CD4-positive, alpha-beta T cell treated with Interferon alpha-2 for 1 hour (primary cell): ENCODE measurements at places on chromosomes 16 and 17.

GRCh38 chr17:80763293-80763867 is 218.7 kb downstream of the RPTOR start:
- no peak for DNase-seq

DNA sequence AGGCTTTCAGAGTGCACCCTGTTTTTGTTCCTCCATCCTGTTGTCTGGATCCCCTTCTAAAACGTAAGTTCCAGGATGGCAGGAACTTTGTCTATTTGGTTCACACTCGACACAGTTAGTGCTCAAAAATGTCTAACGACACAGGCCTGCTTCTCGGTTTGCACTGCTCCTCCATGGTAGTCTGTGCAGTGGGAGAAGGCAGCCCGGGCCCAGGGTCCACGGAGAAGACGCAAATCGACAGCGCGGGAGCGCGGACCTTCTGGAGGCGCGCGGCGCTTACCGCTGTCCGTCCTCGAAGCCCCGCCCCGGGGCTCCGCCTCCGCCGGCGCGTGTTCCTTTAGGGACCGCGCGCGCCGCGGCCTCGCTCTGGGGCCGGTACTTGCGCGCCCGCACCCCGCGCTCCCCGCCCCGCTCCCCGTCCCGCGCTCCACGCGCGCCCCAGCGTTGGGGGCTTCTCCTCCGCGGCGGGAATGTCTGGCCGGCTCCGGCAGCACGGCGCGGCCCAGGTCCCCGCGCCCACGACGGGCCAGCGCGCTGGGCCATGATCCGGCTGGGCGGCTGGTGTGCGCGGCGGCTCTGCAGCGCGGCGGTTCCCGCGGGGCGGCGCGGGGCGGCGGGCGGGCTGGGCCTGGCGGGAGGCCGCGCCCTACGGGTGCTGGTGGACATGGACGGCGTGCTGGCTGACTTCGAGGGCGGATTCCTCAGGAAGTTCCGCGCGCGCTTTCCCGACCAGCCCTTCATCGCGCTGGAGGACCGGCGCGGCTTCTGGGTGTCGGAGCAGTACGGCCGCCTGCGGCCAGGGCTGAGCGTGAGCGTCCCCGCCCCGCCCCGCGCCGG is at the start of gene NT5M:
Gene NT5M, plus strand, starts transcription at position 364 of the 837 bp plus-strand sequence. Its CDS starts 178 bp downstream, at position 542.
- peak; percentile 52 for DNase-seq

DNA sequence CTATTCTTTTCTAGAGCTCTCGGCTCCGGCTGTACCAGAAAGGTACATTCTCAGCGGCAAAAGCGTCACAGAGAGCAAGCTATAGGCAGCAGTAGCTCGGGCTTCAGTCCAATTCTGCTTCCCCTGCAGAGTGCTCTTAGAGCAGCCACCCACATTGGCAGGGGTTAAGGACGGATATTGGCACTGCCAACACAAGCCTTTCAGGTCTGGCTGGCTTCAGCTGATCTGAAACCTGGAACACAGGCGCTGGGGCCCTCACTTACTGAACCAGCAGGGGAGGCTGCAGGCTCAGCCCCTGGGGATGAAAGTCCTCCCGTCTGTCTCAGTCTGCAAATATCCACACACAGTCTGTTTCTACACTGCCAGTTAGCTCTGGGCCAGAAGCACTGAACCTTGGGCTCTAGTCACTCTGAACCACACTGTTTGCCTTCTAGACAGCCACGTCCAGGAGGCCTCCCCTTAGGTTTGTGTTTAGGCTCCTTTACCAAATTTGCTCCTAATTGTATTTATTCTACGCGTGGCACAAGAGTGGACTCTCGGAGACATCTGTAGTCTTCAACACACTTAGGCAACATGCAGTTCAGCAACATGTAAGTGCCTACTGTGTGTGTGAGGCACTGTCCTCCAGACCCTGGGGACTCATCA is 40.1 kb downstream of the HIC1 start:
- no peak for DNase-seq

DNA sequence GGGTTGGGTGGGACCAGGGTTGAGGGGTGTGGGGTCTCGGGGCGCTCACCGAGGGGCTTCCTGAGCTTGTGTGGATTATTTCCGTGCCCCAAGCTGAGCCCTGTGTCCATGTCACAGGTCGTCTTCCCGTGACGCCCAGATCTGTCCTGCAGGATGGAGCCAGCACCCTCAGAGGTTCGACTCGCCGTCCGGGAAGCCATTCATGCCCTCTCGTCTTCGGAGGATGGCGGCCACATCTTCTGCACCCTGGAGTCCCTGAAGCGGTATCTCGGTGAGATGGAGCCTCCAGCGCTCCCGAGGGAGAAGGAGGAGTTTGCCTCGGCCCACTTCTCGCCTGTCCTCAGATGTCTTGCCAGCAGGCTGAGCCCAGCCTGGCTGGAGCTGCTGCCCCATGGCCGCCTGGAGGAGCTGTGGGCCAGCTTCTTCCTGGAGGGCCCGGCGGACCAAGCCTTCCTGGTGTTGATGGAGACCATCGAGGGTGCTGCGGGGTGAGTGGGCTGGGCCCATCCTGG is 1.0 kb downstream of the TELO2 start:
- no peak for DNase-seq

DNA sequence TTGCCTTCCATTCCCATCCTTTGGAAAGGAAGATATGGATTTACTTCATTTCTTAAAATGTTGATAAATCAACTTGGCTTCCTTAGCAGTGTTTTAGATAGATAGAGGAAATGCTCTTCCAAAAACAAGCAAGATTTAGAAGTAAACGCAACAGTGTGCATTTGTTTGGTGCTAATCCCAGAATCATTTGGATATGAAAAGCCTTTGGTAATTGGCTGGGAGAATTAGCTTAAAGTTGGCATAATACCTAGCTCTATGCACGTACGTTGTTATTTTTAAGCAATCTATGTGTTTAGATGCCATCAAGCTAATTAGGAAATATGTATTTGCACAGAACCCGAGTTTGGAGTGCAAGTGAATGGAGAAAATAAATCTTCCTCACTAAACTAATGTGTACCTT is 415.3 kb downstream of the GRIN2A start:
- DNase-seq = no peak

DNA sequence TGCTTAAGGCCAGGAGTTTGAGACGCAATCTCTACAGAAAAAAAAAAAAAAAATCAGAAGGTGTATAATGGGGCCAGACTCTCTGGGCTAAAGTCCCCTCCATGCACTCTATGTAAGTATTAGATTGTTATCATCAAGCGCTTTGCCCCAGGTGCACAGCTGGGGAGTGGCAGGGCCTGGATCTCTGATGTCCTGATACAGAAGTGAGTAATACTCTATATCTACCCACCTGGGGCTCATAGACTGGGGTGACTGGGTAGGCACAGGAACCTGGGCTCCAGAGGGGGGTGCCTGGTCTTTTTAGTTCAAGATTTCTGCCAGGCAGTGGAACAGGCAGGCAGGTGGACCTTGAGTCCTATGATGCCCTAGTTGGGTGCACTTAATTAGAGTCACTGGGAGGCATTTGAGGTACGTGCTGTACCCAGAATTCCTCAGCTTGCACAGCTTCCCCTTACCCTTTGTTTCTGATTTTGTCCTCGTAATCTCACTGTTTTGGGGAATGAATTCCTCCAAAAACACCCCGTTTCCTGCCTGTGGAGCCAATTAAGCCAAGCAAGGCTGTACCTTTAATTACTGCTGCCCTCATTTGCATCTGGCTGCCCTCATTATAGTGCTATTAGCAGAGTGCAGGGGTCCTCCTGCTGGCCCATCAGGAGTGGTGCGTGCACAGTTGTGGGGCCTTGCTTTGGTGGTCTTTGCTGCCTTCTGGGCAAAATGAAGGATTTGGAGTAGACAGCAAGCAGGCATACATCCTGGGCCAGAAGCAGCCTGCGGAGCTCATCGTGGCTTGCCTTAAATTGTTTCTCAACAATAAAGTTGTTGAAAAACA is 239.0 kb downstream of the SNX29 start:
- no peak for DNase-seq

GRCh38 chr16:49498666-49499413 is 125.2 kb downstream of the C16orf78 start:
- DNase-seq = no peak

GRCh38 chr17:82846061-82846691 is 6.4 kb upstream of the ZNF750 start:
- DNase-seq = no peak

- no peak for DNase-seq
These were observed 2.6 kb downstream of the GPS2 start for GRCh38 chr17:7312432-7313087.

GRCh38 chr17:603406-604114 is 111.1 kb downstream of the VPS53 start:
- DNase-seq = no peak

GRCh38 chr17:39863244-39863917 is 731 bp downstream of the IKZF3 start:
- no peak for DNase-seq

GRCh38 chr17:56319531-56319930 is 166.3 kb downstream of the ANKFN1 start:
- no peak for DNase-seq

GRCh38 chr16:28090646-28091377 is 27.3 kb upstream of the GSG1L start:
- DNase-seq = no peak

GRCh38 chr16:71610936-71611871 is 14.8 kb upstream of the MARVELD3 start:
- peak; percentile 73 for DNase-seq

- no peak for DNase-seq
These were observed 102.1 kb downstream of the ZNF778 start for GRCh38 chr16:89319631-89319885.

DNA sequence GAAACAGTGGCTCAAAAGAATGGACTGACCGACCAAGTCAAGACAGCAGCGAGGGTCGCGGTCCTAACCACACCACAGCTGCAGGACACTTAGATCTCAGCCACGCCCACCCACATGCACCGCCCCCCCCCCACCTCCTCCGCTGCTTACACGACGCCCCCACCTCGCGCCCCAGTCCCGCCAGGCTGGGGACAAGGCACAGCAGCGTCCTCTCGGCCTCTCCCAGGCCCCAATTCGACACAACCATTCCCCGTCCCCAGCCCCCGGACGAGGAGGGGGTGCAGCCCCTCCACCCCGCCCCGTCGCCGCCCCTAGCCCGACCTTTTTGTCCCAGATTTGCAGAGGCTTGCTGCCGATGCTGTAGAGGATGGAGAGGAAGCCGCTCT is 477 bp downstream of the CFAP20 start:
- DNase-seq = no peak

- no peak for DNase-seq
These were observed 86.3 kb downstream of the MYH11 start for GRCh38 chr16:15770512-15770911.

- DNase-seq = no peak
These were observed 240.7 kb downstream of the MAP2K6 start for GRCh38 chr17:69654981-69655855.

DNA sequence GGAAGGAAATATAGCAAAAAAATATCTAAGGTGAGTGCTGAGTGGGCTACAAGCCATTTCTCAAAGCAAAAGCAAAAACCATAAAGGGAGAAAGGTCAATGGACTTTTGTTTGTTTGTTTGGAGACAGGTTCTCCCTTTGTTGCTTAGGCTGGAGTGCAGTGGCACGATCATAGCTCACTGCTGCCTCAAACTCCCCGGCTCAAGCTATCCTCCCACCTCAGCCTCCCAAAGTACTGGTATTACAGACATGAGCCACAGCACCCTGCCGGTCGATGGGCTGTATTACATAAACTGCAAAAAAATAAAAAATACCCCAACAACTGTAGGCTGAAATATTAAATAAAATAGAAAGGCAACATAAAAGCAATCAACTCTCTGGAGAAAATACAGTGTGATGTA is 3.5 kb upstream of the RBBP6 start:
- no peak for DNase-seq

DNA sequence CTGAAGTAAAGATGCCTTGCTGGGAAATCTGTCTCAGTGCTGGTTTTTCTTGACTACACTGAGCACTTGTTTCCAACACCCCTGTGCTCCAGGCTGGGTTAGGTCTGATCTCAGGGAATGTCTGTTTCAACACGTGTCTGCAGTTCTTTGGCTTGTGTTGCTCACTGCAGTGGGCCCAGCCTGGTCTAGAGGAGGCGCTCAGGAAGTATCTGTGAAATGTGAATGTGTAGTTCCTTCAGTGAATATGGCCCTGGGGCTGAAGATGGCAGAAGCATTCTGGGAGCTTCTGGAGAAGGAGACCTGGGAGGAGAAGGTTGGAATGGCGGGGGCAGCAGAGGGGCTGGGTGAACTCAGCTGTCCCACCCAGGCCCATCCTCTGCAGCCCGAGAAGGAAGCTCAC is 8.1 kb upstream of the YPEL3 start:
- DNase-seq = no peak

DNA sequence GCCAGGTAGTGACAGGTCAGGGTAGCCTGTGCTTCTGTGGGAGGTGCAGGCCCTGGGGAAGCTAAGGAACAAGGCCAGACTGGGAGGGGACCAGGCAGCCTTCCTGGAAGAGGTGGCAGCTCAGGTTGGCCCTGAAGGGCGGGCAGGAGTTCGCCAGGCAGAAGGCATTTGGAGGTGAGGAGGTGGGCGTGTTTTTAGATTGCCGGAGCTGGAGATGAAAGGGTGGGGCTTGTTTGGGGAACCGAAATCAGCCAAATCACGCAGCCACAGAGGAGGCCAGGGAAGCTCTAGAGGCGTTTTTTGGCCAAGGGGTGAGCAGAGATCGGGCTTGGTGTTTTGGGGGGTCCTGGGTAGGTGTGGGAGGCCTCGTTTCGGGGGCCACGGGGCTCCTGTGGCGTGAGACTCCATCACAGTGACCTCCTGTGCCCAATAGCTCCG is 7.6 kb downstream of the ADCY7 start:
- DNase-seq = peak; percentile 70

- DNase-seq = no peak
These were observed 91.6 kb downstream of the TNFRSF13B start for GRCh38 chr17:16880121-16880842.

DNA sequence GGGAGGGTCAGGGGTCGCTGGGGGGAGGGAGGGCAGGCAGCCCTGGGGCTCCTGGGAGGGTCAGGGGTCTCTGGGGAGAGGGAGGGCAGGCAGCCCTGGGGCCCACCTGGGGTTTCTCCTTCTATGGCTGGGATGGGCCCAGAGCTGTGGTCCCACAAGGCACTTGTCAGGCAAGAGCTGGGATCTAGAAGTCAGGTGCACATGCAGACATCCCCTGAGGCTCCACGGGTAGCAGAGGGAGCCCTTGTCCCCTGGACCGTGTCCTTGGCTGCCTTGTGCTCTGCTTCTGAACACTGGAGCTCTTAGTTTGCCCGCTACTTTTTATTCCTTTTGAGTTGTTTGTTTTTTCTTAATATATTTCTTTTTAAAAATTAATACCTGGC is 1.8 kb downstream of the TUBB3 start:
- no peak for DNase-seq

DNA sequence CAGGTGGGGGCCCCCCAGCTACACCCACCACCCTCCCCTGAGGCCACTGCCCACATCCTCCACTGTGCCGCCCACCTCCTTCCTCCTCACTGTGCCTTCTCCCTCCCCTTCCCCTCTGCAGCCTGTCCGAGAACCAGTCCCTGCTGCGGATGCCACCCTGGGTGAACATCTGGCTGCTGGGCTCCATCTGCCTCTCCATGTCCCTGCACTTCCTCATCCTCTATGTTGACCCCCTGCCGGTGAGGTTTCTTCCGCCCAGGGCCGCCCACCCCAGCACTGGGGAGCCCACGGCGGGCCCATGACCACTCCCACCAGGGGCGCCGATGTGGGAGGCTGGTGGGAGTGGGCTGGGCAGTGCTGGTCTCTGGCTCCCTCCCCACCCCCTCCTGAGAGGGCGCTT is 22.1 kb downstream of the RABEP2 start:
- no peak for DNase-seq
